ENCODE measurements at places on chromosomes 1 and 21.

- DNase-seq: no peak
Observed at GRCh38 chr1:78370356-78370755, 120.4 kb upstream of the PTGFR start.

DNA sequence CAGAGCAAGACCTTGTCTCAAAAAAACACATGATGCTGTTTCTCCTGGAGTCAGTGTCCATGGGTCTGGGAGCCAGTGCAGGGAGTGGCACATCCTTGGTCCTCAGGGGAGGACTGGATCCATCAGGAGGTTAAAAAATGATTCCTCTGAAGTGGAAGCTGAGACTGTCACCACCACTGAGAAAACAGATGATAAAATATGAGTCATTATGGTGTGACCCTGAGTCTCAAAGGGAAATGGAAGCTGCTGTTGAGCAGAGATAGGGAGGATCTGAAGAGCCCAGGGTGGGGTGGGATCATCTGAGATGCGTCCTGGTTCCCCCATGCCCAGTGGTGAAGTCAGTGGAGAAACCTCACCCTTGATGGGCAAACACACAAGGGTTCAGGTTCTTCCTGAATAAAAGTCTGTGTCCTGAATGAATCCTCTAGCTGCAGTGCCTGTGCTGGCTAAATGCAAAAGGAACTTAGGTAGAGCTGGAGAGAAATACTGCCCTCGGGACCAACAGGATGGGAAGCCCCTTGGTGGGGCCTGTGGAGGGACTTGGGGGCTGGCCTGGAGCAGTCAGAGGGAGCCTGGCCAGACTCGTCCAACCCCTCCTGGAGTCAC is 61.6 kb upstream of the TENT5B start:
- no peak for DNase-seq

DNA sequence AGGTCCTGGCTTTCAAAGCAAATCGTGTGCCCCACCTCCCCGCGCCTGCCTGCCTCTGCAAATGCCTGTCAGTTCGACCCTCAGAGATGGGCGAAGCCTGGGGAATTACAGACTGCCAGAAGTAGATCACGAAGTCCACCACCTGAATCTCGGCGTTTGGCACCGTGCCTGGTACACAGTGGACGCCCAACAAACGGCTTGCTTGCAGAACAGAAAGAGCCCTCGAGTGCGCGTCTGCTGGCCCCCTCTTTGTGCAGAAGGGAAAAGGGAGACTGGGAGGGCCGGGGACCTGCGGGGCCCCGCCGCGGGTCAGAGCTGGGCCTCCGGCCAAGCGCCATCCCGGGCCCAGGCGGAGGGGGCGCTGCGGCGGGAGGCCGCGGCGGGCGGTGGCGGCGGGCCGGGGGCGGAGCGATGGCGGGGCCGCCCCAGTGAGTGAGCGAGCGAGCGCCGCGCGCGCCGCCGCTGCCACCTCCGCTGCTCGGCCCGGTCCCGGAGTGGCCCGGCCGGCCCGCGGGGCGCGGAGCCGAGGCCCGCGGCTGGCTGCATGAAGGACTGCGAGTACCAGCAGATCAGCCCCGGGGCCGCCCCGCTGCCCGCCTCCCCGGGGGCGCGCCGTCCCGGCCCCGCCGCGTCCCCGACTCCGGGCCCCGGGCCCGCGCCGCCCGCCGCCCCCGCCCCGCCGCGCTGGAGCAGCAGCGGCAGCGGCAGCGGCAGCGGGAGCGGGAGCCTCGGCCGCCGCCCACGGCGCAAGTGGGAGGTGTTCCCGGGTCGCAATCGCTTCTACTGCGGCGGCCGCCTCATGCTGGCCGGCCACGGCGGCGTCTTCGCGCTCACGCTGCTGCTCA is at the start of gene ZDHHC18:
Gene ZDHHC18 (plus strand): TSS at position 428 of the 845 bp plus-strand sequence. CDS start 117 bp downstream, at position 545.
- peak; percentile 59 for DNase-seq

DNA sequence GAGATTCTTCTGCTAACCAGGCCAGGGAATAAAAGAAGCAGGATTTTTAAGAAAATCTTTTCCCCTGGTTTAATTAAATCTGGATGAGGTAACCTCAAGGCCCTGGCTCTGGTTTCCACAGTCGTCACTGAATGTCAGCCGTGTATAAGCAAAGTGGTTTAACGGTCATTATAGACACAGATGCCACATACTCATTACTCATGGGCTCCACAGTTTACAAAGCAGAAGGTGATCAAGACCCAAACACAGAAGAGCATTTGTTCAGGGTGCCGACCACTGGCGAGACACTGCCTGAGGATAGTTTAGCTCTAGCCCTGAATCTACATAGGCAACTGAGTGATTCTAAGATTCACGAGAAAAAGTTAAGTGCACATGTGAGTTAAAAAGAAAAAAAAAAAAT is 27.8 kb upstream of the RAP1GAP start:
- DNase-seq: no peak

- peak; percentile 28 for DNase-seq
Observed at GRCh38 chr21:44800971-44801467, 601 bp downstream of the UBE2G2 start.

- no peak for DNase-seq
Observed at GRCh38 chr1:44554706-44555105, 119.6 kb downstream of the TMEM53 start.

DNA sequence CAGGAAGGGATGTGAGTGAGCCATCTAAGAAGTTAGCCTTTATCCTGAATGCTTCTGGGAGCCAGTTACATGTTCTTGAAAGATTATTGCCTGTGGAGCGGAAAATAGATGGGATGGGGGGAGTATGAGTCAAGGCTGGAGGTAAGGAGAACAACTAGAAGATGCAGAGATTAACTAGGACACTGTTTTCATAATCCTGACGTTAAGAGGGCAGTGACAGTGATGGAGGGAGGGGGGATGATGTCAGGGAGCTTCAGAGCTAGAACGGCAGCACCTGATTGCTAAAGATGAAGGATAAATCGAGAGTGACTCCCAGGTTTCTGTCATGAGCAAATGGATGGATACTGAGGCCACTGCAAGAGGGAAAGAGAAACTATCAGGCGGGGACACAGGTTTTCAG is 10.0 kb upstream of the RCSD1 start:
- no peak for DNase-seq

DNA sequence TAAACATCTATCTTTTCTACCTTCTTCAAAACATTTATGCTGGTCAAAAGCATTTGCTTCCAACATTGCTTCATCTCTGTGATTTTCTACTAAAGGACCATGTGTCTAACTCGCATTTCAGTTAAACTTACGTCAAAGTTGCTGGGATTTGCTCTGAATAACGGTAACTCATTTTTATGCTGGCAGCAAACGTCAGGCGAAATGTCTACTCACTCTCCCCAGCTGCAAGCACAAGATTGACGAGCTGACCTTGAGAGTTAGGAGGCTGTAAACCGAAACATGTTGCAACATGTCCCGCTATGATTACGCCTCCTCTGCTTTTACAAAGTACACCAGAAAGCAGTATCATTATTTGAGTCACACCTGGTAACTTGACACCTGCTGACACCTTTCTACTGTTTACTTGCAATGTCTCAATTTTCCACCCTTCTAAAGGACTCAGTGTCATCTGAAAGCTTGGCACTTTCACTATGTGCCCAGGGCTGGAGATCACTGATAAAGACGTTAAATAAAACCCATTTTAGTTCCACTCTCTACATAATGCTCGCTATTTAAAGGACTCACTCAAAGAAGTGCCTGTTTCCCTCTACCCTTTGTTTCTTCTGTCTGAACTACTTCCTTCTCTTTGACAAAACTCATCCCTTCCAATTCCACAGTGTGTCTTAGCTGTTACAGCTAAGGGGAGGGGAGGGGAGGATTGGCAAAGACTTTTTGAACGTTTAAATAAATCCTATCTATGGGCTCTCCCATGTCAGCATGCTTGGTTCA is 111.9 kb downstream of the PTPN14 start:
- DNase-seq: no peak
